NCI-H146 (cell line): ENCODE measurements at places on chromosomes 7 and 10.

DNA sequence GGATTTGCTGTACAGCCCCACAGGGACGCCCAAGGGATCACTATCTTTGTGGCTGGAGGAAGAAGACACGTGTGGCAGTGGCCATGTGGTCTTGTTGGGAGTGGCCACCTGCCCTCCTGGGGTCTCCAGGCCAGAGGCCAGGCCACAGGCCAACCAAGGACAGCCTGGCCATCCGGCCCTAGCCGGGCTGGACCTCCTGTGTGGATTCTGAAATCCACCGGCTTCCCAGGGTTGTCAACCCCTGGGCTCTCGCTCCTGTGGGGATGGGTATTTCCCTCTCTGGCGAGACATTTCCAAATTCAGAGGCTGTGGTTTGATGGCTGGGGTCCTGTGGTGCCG lies 31.5 kb upstream of the CFAP46 start:
- no peak for DNase-seq

DNA sequence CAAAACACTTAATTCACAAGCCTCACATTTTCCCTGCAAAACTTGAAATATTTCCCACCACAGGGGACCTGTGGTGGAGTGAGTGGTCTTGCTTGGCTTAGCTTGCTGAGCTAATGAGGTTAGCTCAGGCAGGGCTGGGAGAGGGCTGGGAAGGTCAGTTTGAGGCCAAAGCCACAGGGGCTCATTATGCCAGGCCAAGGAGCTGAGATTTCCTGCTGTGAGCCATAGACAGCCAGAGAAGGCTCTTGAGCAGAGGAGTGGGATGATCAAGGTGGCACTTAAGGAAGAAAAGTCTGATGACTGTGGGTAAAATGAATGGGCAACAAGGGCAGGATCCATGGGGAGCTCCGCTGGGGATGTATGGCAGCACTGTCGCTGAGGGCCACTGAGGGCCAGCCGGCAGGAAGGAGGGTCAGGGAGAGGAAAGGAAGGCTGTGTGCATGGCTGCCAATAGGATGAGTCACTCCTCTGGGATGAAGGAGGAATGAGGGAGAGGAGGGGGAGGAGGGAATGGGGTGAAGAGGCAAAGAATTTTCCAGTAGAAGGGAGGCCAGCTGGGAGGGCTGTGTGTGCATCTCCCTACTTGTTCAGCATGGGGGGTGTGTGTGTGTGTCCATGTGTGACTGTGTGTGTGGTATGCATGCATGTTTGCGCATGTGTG lies 18.7 kb upstream of the ZNF488 start:
- DNase-seq: no peak

DNA sequence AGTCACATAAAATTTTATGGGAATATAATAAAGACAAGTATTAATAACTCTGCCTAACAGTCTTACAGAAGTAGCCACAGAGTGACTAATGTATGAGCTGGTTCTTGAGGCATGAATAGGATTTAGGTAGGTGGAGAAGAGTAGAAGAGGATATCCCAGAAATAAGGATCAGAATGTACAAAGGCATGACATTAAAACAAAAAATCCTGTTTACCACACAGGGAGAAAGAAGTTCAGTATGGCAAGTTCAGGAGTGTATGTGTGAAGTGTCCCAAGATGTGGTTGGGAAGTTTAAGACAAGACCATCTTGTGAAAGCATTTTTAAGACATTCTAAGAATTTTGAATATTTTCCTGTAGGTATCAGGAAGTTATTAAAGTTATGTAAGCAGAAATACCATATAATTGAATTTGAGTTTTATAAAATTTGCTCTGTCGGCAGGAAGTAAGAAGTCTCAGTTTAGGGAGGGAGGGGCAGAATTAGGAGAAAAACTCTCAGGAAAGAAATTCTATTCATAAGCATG lies 64.7 kb upstream of the CAV2 start:
- DNase-seq: no peak

GRCh38 chr10:119101366-119102098 lies 2.4 kb upstream of the DENND10 start:
- peak; percentile 52 for DNase-seq

DNA sequence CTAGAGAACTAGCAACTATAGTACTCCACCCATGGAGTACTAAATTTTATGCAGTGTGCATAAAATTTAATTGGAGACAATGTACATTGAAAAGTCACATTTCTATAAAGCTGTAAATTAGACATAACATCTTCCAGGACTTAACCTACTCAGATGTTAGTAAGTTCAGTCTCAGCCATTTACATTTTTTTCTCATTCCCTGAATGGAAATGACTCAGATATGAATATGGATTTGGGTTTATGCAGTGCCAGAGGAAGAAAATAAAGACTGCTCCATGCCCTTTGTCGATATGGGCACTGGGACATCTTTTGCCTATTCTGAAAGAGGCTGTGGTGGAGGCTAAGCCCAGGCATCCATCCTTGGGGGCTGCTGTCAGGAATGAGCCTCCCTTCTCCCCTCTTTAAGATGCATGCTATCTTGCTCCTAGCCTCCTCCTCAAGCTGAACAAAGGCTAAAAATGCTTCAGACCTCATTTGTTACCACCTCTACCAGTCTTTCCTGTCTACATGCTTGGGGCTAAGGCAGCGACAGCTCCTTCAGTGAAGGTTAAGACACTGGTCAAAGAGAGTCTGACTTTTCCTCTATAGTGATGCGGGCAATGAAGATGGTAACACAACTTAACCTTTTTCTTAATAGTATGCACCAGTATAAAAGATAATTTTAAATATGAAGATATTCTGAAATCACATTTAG lies 486.8 kb upstream of the ANKRD30A start:
- DNase-seq: no peak

DNA sequence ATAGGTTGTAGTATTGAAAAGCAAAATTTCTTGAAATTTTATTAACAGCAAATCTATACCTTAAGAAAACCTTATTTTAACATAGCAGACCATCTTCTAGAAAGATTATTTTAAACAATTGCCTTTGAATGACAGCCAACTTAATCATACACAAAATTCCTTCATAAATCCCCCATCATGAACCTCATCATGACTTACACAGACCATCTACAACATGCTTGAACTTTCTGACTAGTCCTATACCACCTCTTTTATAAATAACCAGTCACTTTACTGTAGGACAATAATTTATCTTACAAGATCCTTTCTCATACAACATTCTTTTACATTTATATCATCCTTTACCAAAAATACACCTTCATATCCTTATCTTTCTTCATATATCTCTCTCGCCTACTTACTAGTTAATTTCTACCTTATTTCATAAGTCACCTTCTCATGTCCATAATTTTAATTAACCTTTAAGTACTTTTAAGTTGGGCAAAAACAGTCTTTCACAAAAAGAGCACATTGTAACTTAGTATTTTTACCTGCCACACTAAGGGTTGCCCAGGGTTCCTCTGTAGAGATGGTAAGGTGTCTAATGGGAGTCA lies 16.6 kb upstream of the PTN start:
- no peak for DNase-seq

GRCh38 chr7:25893436-25893835 lies 258.6 kb upstream of the NFE2L3 start:
- peak; percentile 33 for DNase-seq

DNA sequence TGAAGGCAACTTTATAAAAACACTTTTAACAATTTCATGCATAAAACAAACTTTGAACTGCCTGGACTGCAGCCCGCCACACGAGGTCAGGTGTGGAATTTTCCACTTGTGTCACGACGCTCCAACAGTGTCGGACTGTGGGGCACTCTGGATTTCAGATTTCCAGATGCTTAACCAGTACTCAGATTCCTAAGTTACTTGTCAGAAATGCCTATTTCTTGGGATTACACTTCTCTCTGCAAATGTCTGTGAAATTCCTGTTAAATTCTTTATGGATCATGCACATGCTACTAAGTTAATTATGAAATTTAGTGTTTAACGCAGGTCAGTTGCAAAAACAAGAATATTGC lies 473 bp upstream of the GPER1 start:
- no peak for DNase-seq

DNA sequence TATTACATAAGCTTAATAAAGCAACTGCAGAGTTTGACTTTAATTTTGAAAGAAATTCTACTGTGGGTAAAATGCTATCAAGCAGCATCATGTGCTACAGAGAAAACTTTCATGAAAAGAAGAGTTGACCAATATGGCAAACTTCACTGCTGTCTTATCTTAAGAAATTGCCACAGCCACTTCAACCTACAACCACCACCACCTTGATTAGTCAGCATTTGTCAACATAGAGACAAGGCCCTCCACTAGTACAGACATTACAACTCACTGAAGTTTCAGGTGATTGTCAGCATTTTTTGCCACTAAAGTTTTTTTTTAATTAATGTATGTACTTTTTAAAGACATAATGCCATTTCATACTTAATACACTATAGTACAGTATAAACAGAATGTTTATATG lies 350.3 kb downstream of the HPSE2 start:
- no peak for DNase-seq

GRCh38 chr7:55250313-55250712 lies 114.8 kb upstream of the LANCL2 start:
- DNase-seq: peak; percentile 13

DNA sequence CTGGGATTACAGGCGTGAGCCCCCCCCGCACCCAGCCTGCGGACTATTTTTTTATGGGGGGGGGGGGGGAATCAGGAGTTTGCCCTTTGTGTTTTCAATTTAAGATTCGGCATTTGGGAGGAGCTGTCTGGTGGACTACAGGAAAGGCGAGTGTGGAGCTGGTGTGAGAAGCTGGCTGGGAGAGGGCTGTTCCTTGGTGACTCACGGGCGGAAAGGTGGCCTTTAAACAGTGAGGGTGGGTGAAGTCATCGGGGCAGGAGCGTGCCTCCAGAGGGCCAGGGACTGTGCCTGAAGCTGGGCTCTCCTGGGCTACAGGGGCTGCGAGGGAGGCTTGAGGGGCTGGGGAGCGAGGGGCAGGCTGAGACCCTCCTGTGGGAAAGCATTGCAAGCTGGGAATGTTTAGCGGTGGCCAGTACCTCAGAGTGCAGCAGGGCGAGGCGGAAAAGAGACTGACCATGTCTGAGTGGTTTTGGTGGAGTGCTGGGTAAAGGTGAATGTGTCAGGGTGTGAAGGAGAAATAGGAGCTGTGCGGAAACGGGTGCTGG lies 39.7 kb upstream of the ZNF32 start:
- DNase-seq: no peak

DNA sequence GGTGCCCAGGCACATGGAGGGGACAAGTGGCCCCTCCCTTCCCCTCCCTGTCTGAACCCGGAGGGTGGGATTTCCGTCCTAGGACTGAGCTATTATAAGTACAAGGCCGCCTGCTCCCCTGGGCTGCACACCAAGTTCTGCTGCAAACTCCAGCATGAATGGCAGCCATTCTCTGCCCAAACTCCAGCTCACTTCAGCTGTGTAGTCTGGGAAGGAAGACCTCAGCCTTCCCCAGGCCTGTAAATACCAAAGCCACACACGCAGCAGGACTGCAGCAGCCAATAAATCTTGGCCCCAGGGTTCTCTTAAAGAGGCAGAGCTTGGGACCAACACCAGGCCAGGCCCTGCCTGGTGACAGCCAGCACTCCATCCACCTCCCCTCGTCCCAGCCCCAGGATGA lies 291.3 kb upstream of the ZMIZ1 start:
- no peak for DNase-seq

GRCh38 chr7:101017064-101017777 lies 2.7 kb upstream of the MUC17 start:
- peak; percentile 19 for DNase-seq

GRCh38 chr7:27900006-27900405 lies 160.0 kb downstream of the TAX1BP1 start:
- no peak for DNase-seq

DNA sequence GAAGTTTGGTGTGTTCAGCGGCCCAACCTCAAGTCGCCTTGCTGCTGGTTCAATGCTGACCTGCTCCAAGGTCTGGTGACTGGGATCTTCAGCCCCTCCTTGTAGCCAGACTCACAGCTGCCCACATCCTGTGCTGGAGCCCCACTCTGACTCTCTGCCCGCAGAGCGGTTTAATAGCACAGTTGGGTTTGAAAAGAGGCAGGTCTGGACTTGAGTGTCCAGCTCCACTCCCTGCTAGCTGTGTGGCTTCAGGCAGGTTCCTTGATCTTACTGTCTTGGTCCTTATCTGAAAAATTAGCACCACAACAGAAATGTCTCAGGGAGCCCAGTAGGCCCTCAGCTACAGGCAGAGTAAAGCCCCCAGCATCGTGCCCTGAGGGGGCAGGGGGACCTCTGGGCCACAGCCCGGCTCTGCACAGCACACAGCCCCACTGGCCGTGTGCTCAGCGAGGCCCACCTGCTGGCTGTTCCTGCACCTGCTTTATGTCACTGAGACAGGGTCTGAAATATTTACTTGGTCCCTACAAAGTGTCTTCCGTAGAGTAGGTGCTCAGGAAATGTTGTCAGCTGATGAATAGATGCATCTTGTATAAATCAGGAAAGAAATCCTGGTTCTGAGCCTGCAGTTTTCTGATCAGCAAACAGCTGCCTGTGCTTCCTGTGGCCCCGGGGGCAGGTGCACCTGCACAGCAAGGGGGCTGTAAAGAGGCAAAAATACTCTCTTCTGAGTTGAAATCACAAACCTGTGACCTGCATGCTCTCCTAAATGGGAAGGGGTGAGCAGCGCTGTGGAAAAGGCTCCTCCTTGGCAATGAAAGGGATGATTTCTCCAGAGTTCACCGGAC lies 155.5 kb downstream of the SVIL start:
- DNase-seq: peak; percentile 93

GRCh38 chr7:151125846-151126481 lies 39.7 kb downstream of the AGAP3 start:
- no peak for DNase-seq

- DNase-seq: no peak
Observed at GRCh38 chr10:21343087-21343486, 182.4 kb downstream of the SKIDA1 start.

DNA sequence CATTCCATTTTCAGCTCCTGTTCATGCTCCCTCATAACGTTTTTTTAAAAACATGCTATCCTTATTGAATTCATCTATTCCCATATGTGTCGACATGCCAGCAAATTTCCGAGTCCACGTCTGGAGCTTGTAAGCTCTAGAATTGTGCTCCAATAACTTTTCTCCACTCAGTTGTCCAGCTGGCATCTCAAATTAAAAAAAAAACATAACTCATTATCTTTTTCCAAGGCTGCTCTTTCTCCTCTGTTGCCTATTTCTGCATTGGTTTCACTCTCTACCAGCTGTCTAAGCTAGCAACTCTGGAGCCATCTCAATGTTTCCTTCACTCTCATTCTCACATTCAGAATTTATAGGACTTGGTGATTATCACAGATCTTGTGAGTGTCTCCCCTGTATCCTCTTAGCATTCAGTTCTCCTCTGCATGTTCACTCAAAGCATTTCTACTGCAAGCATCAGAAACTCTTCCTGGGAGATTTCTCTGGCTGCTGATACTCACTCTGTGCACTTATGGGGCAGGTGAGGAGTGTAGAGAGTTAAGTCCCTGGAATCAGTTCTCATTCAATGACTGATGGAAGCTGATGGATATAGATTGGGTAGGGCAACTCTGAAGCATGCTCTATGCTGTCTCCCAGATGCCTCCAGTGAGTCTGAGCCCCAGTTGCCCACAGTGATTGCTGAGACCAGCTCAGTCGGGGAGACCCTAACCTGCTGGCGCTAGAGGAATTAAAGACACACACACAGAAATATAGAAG lies 6.7 kb upstream of the DLD start:
- no peak for DNase-seq
